ENCODE measurements at places on chromosomes 11 and 22.

DNA sequence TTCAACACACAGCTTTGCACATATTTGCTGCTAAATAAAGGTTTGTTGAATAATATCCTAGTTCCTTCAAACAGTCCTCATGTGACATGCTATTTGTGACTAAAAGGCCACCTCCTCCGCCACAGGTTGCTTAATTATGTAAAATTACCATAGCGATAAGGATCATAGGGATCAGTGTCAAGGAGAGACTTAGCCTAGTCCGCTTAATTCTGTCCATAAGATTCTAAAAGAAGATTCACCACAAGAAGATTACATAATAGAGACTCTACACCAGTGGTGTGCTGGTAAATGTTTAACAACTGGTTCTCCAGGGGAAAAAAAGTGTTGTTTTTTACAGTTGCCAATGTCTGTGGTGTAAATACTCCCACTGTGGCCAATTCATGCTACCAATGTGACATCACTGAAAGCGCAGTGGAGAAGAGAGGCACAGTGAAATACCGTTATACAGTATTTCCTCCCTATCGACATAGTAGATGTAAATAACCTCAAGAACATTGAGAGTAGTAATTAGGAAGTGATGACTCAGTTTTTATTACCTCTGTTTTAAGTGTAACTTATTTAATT, 4.2 kb upstream of the CHRDL2 start:
- peak; percentile 14 for DNase-seq

DNA sequence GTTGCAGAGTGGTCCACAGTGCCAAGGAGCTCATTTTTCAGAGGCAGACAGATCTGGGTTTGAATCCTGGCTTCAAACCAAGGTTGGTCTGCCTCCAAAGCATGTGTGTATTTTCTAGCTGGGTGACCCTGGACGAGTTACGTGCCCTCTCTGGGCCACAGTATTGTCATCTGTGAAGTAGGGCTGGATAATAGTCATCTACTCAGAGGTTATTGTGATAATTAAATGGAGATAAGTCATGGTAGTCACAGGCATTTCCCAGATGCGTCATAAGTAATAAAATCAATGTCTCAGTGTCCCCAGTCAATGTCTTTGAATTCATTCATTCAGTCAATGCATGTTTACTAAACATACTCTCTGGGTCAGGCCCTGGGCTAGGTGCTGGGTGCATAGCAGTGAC, 8.6 kb downstream of the OMP start:
- DNase-seq = no peak

GRCh38 chr11:123509737-123510578, 79.9 kb downstream of the GRAMD1B start:
- no peak for DNase-seq

- DNase-seq = no peak
Observed at GRCh38 chr11:72773696-72774095, 20.2 kb downstream of the STARD10 start.

DNA sequence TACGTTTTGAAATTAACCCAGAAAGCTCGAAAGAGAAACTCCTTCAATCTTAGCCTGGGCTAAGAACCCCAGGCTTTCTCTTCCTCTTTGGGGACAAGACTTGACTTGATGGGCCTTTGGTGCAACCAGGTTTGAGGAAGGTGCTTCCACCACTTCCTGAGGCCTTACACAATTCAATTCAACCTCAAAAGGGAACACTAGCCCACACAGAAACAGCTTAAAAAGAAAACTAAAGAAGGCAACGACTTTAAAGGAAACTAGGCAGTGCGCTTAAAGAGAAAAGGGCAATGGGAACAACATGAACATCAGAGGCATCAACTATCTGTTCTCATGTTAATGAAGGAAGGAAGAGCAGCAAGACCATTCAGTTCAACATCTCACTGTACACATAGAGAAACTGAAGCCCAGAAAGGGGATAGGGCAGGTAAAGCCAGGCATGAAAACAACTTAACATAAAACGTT, 24.8 kb downstream of the PAK1 start:
- no peak for DNase-seq

DNA sequence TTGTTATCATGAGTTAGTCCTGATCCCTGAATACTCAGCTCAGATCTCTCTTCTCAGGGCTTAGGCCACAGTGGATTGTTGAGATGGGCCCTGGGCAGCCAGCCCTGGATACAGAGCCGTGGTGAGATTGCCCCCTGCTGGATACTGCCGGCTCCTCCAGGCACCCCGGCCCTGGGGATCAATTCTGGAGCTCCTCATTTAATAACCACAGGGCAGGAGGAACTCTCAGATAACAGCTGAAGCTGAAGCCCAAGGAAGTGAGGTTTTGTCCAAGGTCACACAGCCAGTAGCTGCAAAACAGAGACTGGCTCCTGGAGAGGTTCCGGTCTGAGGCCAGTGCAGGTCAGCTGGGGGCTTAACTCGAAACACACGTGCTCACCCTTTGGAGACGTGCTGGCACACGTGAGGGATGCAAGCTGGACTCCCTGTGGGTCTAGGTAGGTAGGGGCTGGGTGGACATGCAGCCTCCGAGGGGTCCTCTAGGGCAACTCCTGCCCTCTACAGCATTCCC, 16.0 kb downstream of the USH1C start:
- peak; percentile 18 for DNase-seq

DNA sequence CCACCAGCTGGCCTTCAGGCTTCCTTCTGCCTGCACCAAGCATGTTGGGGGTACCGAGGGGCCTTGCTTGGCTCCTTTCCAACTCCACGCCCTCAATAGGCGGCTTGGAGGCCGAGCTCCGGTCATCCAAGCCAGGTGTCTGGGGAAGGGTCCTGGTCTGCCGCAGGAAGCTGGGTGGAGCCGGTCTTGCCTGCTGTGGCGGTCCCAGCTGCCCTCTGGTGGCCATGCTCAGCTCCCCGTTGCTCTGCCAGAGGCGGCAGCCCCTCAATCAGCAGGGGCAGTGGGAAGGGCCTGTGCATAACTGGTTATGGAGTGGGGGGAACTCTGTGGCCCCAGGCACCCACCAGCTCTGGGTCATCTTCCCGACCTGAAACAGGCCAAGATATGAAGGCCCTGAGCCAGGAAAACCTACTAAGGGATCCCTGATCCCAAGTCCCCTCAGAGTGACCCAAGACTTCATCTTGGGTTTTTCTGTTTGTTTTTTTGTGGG, 3.2 kb downstream of the ARVCF start:
- DNase-seq = no peak

- no peak for DNase-seq
Observed at GRCh38 chr11:74844072-74844471, 95.4 kb downstream of the RNF169 start.

GRCh38 chr11:46112961-46113607, 8.2 kb downstream of the PHF21A start:
- peak; percentile 74 for DNase-seq

DNA sequence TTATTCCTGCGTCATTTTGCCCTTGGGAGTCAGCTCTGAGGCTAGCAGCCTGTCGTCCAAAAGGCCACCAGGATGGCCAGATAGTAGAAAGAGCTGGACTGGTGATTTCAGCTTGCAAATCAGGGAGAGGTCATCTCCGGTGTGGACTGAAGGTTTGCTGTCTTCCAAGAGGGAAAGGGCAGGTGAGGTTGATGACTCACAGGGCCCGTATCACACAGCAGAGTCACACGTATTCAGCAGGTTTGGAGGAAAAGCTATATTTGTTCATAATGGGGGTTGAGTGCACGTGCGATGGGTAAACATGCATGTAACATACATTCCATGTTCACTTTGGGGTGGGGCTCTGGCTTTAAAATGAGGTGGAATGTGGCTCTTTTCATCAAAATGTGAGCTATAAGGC, 25.6 kb downstream of the MRPL21 start:
- no peak for DNase-seq

Data from CD4-positive, alpha-beta T cell treated with Interleukin-4 for 4 hours (primary cell).